ENCODE measurements at places on chromosomes 6 and 20.

- DNase-seq, result no peak
These were observed 55.4 kb upstream of the TULP4 start for GRCh38 chr6:158256746-158257424.

DNA sequence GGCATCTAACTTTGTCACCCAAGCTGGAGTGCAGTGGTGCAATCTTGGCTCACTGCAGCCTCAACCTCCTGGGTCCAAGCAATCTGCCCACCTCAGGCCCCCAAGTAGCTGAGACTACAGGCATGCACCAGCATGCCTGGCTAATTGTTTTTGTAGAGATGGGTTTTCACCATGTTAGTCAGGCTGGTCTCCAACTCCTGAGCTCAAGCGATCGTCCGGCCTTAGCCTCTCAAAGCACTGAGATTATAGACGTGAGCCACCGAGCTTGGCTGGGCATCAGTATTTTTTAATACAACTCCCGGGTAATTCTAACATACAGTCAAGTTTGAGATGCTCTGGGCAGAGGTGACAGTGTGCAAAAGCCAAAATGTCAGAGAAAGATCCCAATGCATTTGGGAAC, 73.5 kb downstream of the NFATC2 start:
- DNase-seq, result no peak

- DNase-seq, result peak; percentile 15
These were observed 902 bp downstream of the SAMHD1 start for GRCh38 chr20:36950414-36951197.

- peak; percentile 5 for DNase-seq
These were observed 5.3 kb upstream of the CCM2L start for GRCh38 chr20:32004963-32005362.

DNA sequence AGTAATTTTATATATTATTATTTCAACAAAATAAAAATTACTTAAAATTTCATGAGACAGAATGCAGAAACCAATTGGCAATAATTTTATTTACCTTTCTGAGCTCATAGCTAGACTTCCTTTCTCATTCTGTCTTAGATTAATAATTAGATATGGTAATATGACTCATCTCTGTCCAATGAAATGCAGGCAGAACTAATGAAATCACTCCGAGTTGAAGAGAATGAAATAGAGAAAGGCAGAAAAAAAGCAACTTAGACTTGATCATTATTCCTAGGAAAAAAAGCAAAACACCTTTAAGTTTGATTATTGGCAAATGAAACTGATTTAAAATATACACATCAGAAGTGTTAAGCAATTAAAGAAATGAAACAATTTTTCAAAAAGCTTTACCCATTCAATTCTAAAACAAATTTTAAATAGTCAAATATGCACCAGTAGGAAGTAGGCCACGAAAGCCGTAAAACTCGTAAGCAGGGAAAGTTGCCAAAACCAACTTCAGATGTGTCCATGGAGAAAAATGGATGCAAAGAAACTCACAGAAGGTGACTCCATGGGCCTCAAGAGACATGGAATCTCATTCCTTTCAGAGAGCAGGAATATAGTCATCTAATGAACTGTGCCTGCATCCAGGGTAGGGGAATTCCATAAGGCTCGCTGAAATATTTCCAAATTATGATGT, 293.8 kb upstream of the RGS17 start:
- no peak for DNase-seq

DNA sequence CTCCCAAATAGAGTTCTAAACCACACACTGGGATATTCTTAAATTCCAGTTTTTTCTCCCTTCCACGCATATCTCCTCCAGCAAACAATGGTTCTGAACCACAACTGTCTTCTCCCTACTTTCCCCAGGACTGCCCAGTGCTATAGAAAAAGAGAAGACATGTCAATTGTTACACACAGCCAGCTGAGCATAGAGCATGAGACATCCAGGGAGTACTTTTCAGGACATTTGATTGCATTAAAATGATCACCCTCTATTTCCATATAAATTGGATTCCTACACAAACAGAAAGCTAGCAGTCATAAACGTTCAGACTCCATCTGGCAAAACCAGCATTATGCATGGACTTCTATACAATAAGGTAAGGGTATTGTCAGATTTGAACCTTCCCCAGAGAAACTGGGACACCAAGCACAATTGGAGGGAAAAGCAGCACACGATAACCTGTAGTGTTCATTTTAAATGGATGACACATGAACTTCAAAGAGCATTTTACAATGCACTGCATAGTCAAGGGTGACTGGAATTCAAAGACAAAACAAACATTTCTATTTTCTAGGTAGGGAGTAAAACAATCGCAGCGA, 93.1 kb upstream of the HEY2 start:
- no peak for DNase-seq

GRCh38 chr20:35196313-35196712, 24.4 kb downstream of the PROCR start:
- DNase-seq, result no peak

DNA sequence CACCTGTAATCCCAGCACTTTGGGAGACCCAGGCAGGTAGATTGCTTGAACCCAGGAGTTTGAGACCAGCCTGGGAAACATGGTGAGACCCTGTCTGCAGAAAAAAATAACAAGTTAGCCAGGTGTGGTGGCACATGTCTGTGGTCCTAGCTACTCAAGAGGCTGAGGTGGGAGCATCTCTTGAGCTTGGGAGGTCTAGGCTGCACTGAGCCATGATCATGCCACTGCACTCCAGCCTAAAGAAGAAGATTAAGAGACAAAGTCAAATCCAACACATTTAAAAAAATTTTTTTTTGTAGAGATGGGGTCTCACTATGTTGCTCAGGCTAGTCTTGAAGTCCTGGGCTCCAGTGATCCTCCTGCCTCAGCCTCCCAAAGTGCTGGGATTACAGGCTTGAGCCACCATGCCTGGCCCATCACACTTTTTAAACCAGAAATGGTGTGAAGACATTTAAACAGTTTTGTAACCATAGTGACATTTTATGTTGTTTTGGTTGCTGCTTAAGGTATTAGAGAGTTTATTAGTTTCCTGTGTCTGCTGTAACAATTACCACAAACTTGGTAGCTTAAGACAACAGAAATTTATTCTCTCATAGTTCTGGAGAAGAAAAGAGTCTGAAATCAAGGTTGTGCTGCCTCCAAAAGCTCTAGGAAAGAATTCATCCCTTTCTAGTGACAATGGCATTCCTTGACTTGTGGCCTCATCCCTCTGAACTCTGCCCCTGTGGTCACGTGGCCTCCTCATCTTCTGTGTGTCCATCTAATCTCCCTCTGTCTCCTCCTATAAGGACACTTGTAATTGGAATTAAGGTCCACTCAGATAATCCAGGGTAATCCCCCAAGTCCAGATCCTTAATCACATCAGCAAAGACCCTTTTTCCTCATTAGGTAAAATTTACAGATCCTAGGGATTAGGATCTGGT, 104.6 kb upstream of the TNFAIP3 start:
- DNase-seq, result no peak

- no peak for DNase-seq
These were observed 185.2 kb downstream of the REV3L start for GRCh38 chr6:111297776-111298175.
